ENCODE measurements at places on chromosomes 7 and 10.
A peak's percentile ranks its signal among the peaks of the same experiment; 100 is the strongest.

- H3K4me3 ChIP-seq = peak overlapping the region; percentile 69
- H3K4me1 ChIP-seq = no peaks in the 10 kb centered on the region
- no peaks in the 10 kb centered on the region for H3K27me3 ChIP-seq
- H3K36me3 ChIP-seq = no peaks in the 10 kb centered on the region
- H3K27ac ChIP-seq = peak overlapping the region; percentile 87
Measured at GRCh38 chr7:37448011-37448635, 541 bp downstream of the ELMO1 start.

DNA sequence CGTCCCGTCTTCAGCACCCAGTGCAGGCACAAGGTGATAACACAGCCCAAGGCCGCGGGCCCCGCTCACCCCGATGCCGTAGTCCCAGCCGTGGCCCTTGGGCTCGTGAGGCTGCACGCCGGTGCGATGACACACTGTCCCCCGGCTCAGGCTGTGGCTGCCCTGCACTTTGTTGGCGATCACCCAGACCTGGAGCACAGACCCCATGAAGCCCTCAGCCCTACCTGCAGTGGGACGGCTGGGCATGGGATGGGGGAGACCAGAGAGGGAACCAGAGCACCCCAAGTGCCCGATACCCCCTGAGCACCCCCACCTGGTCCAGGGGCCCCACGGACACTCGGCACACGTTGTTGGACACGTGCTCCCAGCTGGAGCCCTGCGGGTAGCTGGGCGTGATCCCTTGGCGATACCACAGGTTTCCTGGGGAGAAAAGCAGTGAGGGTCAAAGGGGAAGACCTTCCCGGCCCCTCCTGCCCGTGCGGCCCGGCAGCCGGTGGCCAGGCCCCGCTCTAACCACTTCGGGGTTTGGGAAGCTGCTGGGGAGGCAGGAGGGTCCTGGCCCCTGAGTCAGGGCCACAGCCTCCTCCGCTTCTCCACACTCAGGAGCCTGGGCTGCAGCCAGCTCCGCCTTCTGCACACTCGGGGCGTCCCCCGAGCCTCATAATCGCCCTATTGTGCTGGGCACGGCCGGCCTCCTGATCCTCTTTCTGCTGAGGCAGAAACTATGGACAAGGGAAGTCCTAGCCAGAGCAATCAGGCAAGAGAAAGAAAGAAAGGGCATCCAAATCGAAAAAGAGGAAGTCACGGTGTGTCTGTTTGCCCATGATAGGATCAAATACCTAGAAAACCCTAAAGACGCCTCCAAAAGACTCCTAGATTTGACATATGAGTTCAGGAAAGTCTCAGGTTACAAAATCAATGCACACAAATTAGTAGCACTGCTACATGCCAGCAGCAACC is 6.7 kb downstream of the BHLHA15 start:
- peaks cover 9% of the 10 kb centered on the region for H3K36me3 ChIP-seq
- no peak overlapping the region for H3K4me3 ChIP-seq
- no peaks in the 10 kb centered on the region for H3K27me3 ChIP-seq
- H3K4me1 ChIP-seq = no peaks in the 10 kb centered on the region
- H3K27ac ChIP-seq = no peak overlapping the region

DNA sequence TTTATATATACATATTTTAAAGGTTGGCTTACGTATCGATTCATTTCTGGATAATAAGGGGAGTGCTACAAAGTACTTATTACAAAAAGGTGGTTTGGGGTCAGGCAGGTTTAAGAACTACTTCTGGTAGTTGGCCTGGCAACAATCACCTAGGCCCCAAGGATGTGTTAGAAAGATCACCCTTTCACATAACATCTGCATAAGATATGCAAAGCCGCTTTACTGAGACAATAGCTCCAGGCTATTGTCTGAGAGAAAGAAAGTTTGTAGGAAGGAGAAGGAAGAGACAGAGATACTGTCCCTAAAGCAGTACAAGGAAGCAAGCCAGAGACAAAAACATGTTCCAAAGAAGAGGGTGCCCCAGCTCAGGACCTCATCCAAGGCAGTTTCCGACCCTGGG is 6.2 kb downstream of the PAXIP1 start:
- H3K36me3 ChIP-seq = peaks cover 71% of the 10 kb centered on the region
- no peak overlapping the region for H3K4me3 ChIP-seq

- no peaks in the 10 kb centered on the region for H3K27me3 ChIP-seq
- H3K27ac ChIP-seq = no peak overlapping the region
- no peak for DNase-seq
Measured at GRCh38 chr10:128254476-128254875, 128.3 kb upstream of the MKI67 start.

DNA sequence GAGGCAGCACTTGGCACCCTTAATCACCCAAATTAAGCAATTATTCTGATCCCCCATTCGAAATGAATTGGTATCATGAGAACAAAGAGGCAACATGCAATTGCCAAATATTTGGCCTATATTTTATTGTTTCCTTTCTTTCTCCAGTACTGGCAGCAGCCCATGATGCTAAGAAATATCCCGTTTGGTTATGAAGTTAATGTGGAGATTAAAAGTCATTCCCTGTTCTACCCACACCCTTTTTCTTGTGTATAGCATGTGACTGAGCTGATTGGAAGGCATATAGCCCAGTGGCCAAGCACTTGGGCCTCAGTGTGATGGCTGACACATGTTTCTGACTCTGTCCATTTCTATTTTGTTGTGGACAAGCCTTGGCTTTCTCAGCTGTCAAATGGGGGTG is 692.3 kb upstream of the GALNT17 start:
- H3K4me1 ChIP-seq = no peaks in the 10 kb centered on the region
- DNase-seq = no peak
- H3K4me3 ChIP-seq = no peak overlapping the region

- no peak overlapping the region for H3K4me3 ChIP-seq
- H3K36me3 ChIP-seq = no peaks in the 10 kb centered on the region
- H3K27me3 ChIP-seq = no peaks in the 10 kb centered on the region
- H3K4me1 ChIP-seq = peaks cover 17% of the 10 kb centered on the region
- H3K27ac ChIP-seq = no peak overlapping the region
Measured at GRCh38 chr7:135321556-135321955, 87.9 kb downstream of the STRA8 start.

DNA sequence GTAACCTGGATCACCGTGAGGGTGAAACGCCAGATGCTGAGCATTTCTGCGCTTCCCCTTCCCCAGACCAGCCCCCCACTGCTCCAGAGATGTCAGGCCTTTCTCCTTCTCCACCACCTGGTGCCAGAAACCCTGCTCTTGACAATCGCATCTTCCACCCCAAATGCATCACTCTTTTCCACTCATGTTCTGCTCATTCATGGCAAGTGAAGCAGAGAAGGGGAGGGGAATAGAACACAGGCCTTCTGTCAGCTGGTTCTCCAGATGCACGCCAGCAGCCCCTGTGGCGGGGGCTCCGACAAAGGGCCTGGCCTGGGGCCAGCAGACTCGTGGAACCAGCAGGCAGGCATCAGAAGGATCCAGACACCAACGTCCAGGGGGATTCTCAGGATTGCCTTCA is 68.5 kb upstream of the SVIL start:
- DNase-seq = no peak
- peak overlapping the region; percentile 32 for H3K27ac ChIP-seq
- H3K4me1 ChIP-seq = peaks cover 16% of the 10 kb centered on the region
- H3K27me3 ChIP-seq = no peaks in the 10 kb centered on the region

GRCh38 chr7:468681-469562 is 50.7 kb downstream of the PDGFA start:
- DNase-seq = no peak
- H3K4me3 ChIP-seq = no peak overlapping the region
- H3K27ac ChIP-seq = no peak overlapping the region
- peaks cover 14% of the 10 kb centered on the region for H3K4me1 ChIP-seq
- no peaks in the 10 kb centered on the region for H3K27me3 ChIP-seq

DNA sequence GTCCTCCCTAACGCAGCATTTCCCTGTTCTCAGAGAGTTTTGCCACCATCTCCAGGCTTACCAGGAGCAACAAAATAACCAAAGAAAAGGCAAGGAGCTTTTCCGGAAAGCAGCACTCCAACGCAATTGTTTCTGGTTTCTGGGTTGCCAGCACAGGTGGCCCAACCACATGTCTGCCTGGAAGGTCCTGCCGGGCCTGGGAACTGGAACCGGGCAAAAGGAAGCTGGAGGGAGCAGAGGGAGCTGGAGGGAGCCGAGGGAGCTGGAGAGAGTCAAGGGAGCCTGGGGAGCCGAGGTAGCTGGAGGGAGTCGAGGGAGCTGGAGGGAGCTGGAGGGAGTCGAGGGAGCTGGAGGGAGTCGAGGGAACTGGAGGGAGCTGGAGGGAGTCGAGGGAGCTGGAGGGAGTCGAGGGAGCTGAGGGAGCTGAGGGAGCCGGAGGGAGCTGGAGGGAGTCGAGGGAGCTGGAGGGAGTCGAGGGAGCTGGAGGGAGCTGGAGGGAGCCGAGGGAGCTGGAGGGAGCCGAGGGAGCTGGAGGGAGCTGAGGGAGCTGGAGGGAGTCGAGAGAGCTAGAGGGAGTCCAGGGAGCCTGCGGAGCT is 54.6 kb downstream of the STK32C start:
- peaks cover 7% of the 10 kb centered on the region for H3K4me1 ChIP-seq
- H3K27ac ChIP-seq = no peak overlapping the region
- H3K27me3 ChIP-seq = no peaks in the 10 kb centered on the region

DNA sequence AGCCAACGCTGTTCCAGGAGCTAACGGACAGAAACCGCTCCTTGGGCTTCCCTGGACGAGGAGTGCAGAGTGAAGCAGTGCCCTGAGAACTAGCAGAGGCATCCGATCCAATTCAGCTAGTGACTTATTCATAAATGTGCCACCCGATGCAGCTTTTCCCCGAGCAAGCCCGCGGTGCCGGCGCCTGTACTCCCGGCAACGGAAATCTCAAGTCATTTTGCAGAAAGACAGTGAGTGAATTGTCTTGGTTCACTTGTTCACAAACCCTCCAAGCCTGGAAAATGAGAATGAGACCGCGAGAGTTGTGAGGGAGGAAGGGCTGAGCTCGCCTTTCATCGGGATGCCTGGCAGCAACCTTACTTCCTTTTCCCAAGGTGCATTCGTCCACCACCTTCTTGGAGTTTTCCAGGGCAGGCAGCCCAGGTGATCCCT is 87.5 kb downstream of the COBL start:
- no peaks in the 10 kb centered on the region for H3K36me3 ChIP-seq
- H3K27ac ChIP-seq = no peak overlapping the region
- H3K27me3 ChIP-seq = no peaks in the 10 kb centered on the region
- DNase-seq = no peak
- no peak overlapping the region for H3K4me3 ChIP-seq

GRCh38 chr7:140564643-140565042 is 76.0 kb downstream of the DENND2A start:
- no peak overlapping the region for H3K4me3 ChIP-seq
- no peak for DNase-seq
- H3K36me3 ChIP-seq = no peaks in the 10 kb centered on the region
- no peak overlapping the region for H3K27ac ChIP-seq
- H3K27me3 ChIP-seq = no peaks in the 10 kb centered on the region

GRCh38 chr7:129073204-129073603 is 18.3 kb upstream of the TNPO3 start:
- no peaks in the 10 kb centered on the region for H3K4me1 ChIP-seq
- H3K4me3 ChIP-seq = no peak overlapping the region
- no peak for DNase-seq
- peaks cover 36% of the 10 kb centered on the region for H3K27me3 ChIP-seq
- H3K36me3 ChIP-seq = no peaks in the 10 kb centered on the region

GRCh38 chr10:79392506-79393176 is 45.4 kb downstream of the PPIF start:
- H3K4me1 ChIP-seq = peaks cover 6% of the 10 kb centered on the region
- DNase-seq = no peak
- H3K36me3 ChIP-seq = no peaks in the 10 kb centered on the region
- H3K4me3 ChIP-seq = no peak overlapping the region
- no peaks in the 10 kb centered on the region for H3K27me3 ChIP-seq

- H3K4me1 ChIP-seq = peaks cover 5% of the 10 kb centered on the region
- H3K4me3 ChIP-seq = no peak overlapping the region
- H3K36me3 ChIP-seq = no peaks in the 10 kb centered on the region
Measured at GRCh38 chr7:28183627-28184026, 3.0 kb upstream of the JAZF1 start.

DNA sequence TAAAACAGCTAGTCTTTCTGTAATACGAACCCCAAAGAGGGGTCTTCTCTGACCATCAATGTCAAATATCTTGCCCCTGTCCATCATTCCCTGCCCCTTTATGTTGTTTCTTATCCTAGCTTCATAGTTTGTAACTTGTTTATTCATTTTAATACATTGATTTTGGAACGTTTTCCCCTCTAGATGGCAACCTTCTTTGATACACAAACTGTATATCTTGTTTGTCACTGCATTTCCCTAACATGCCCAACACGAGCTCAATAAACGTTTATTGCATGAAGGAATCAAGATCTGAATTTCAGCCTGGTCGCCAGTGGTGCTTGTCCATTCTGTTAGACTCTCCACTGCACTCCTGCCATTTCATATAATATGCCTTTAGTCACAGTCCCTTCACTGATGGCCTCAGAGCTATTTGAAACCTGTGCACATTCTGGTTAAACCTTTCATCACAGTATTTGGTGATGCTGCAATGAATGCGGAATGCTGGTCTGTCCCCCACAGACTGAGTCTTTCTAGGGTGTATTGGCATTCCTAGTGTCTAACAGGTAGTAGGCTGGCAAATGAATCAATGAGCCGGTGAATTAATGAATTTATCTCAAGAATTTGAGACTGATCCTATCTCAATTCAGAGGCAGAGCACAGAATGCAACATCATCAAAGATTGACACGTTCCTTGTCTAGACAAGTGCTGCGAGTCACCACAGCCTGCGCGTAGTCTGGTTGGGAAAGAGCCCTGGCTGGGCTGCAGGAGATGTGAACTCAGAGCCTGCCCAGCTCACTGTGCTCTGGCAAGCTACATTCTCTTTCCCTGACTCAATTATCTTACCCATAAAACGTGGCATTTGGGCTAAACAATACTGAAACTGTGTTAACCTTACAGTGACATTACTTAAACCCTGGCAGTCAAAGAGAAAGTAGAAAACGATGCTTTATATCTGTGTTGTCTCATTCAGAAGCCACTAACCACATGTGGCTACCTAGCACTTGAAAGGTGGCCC is 55.2 kb upstream of the FRMD4A start:
- H3K27me3 ChIP-seq = no peaks in the 10 kb centered on the region
- no peak overlapping the region for H3K4me3 ChIP-seq
- H3K27ac ChIP-seq = no peak overlapping the region
- H3K36me3 ChIP-seq = no peaks in the 10 kb centered on the region
- DNase-seq = no peak

Measured in esophagus squamous epithelium (tissue), 5 donors.